ENCODE measurements at places on chromosomes 16 and 17.

- DNase-seq = no peak
These were observed 597.4 kb upstream of the CDH5 start for GRCh38 chr16:65769055-65769465.

GRCh38 chr17:2181206-2181896, 122.2 kb downstream of the SMG6 start:
- DNase-seq = peak; percentile 83

GRCh38 chr17:76557368-76558197, 17.7 kb downstream of the PRCD start:
- peak; percentile 98 for DNase-seq

GRCh38 chr16:86364653-86365380, 145.5 kb upstream of the FOXF1 start:
- DNase-seq = no peak

DNA sequence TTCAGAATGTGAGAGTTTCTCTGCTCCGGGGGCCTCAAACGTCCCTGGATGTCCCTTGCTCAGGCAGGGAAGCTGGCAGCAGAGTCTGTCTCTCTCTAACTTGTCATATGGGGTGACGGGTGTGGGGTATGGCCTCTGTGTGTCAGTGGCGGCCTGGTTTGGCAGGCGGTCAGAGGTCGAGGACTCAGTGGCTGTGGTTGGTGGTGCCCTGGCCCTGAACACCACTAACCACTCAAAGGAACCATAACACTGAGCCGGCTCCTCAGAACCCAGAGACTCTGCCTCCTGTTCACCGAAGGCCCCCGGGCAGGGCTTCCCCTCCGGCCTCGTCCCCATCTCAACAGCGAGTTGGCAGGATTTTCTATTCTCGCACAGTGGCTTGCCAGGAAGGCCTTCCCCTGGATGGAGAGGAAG, 677 bp downstream of the P2RX1 start:
- no peak for DNase-seq

DNA sequence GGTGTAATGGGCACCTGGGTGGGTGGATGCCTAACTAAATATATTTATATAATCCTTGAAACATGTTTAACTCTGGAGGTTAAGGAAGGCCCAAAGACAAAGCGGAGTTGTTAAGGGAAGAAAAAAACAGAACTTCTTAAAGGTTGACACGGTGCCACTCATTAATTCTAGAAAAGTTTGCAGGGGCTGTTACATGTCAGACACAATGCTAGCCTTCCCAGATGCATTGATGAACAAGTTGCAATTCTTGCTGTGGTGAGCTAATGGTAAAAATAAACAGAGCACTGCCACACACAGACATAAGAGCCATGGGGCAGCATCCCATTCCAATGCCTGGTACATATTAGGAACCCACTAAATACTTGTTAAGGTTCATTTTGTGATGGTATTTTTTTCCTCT, 109.5 kb downstream of the CDH13 start:
- no peak for DNase-seq

DNA sequence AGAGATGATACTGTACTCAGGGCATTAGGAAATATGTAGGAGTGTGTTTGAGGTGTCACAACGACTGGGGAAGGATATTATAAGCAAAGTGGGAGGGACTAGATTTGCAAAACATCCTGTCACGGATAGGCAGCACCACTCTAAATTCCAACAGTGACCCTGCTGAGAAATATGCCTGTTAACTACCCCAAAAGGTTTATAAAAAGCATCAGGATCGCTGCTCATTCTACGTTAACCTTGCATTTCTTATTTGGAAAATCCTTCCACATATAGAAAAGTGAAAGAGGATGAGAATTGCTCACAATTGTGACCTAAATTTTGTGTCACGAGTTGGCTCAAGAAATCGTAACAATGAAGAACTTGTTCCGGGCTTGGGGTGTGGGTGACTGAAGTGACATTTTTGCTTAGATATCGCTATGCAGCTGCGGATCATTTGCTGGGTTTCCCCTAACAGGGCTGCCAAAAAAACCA, 51.6 kb downstream of the N4BP1 start:
- DNase-seq = no peak

GRCh38 chr17:17084941-17085340, 42.7 kb downstream of the MPRIP start:
- peak; percentile 24 for DNase-seq

- DNase-seq = no peak
These were observed 7.5 kb downstream of the RFFL start for GRCh38 chr17:35056013-35056412.

GRCh38 chr16:85451641-85452363, 161.3 kb upstream of the GSE1 start:
- no peak for DNase-seq

DNA sequence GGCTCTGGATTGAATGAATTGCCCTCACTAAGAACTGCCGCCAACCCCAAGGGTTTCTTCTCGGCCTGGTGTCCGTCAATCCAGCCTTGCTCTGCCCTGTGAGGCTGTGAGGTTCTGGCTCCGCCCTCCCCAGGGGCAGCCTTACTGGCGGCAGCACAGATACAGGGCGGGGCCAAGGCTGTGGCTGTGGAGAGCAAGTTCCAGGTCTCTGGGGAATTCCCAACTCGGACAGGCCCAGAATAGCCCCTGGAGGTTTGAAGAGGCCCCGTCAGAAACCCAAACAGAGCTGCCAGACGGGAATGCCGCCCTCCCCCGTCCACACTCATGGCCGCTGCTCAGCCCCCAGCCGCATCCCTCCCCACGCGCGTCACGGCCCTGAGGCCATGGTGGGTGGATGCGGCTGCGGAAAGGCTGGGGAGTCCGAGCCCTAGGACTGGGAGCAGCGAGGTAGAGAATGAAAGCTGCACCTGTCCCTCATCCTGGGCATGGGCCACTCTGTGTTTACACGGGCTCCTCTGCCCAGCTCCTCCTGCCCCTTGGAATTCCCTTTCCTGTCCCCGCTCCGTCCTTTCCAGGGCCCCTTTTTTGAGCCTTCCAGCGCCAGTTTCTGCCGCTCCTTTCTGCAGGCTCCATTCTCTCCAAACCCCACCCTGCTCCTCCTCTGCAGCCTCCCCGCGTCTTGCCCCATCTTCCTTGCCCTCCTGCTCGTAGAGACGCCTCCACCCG, 660 bp upstream of the PRRT2 start:
- DNase-seq = peak; percentile 88

DNA sequence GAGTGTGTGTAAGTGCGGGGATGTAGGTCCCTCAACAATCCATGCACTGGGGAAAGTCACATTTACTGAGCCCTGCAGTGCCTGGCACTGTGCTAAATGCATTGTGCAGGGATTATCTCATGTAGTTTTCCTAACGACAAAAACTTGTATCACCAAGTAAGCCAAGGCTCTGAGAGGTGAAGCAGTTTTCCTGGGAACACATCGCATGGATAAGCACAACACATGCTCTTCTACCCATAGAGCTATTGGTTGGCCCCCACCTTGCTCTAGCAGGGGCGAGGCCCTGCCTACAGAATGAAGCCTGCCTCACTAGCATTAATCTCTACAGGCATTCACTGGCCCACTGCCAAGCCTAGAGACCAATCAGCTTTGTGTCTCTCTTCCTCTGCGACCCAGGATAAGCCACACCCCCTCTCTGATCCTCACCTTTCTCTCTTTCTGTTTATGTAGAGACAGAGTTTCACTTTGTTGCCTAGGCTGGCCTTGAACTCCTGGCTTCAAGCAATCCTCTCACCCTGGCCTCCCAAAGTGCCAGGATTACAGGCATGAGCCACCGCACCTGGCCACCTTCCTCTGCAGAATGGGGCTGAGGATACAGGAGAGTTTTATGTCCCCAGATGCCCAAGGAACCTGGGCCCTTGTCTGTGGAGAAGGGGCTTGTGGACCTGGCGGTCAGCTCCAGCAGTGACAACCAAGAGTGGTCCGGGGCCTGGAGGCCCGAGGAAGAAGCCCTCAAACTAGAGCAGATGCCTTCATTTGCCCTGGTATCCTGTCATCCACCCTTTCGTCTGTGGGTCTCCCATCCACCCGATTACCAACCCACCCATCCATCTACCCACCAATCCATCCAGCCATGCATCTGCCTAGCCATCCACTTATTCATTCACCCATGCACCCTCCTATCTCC, 12.8 kb downstream of the CDH16 start:
- DNase-seq = no peak

- no peak for DNase-seq
These were observed 6.8 kb downstream of the KIF19 start for GRCh38 chr17:74332763-74333283.

DNA sequence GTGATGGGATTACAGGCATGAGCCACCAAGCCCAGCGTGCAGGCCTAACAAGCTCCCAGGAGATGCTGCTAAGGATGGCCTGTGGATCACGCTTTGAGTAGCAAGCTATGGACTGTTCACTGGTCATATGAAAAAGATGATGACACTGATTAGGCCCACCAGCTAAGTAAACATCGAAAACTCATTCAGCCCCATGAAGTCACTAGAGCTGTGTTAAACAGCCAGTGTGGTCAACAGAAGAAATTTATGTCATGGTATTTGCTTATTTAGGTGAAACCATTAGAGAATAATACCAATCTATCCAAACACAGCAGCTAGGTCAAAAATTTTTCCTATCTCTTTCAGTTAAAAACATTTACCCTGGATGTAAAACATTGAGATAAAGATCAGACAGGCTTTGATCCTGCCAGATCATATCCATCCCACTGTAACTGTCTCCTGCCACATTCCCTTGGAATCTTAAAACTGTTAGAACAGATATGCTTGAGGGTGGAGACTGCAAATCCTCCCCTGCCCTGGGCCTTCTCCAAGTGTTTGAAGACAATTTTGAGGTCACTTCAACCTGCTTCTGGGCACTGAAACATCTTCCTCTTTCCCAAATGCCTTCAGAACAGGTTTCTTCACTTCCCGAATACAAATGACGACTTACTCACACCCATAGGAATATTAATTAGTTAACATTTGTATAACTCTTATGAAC, 30.9 kb downstream of the HOXB1 start:
- DNase-seq = no peak

GRCh38 chr17:27494192-27495091, 38.2 kb downstream of the KSR1 start:
- peak; percentile 70 for DNase-seq

- DNase-seq = no peak
These were observed 4.7 kb upstream of the PIPOX start for GRCh38 chr17:29038085-29038795.

GRCh38 chr16:72501739-72502593, 330.0 kb upstream of the PMFBP1 start:
- peak; percentile 80 for DNase-seq

GRCh38 chr17:76686538-76687297, 24.0 kb downstream of the MXRA7 start:
- no peak for DNase-seq

GRCh38 chr16:72815348-72816318, 232.3 kb downstream of the ZFHX3 start:
- no peak for DNase-seq

- DNase-seq = no peak
These were observed 51.3 kb downstream of the ADCY9 start for GRCh38 chr16:4064950-4065352.

DNA sequence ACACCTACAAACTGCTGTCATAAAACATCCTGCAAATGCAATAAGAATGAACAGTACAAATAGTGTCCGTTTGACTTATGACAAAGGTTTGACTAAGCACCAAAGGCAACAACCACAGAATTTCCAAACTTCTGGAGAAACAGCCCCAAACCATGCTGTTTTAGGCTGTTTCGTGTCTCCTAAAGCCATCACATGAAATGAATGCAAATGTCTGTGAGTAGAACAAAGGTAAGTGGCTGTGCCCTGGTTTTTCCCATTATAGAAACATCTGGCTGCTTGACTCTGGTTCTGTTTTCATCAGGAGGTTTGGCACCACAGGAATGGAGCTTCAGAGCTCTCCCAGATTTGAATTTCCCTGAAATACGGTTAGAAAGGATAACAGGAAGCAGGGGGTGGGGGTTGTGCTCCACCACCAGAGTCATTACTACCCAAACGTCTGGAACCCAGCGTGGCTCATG, 4.6 kb upstream of the EMP2 start:
- DNase-seq = no peak

GRCh38 chr17:49789243-49789578, 730 bp downstream of the KAT7 start:
- DNase-seq = no peak

- no peak for DNase-seq
These were observed 70.2 kb downstream of the ANKRD11 start for GRCh38 chr16:89420204-89420603.

GRCh38 chr17:61638087-61638486, 47.1 kb upstream of the NACA2 start:
- DNase-seq = no peak

DNA sequence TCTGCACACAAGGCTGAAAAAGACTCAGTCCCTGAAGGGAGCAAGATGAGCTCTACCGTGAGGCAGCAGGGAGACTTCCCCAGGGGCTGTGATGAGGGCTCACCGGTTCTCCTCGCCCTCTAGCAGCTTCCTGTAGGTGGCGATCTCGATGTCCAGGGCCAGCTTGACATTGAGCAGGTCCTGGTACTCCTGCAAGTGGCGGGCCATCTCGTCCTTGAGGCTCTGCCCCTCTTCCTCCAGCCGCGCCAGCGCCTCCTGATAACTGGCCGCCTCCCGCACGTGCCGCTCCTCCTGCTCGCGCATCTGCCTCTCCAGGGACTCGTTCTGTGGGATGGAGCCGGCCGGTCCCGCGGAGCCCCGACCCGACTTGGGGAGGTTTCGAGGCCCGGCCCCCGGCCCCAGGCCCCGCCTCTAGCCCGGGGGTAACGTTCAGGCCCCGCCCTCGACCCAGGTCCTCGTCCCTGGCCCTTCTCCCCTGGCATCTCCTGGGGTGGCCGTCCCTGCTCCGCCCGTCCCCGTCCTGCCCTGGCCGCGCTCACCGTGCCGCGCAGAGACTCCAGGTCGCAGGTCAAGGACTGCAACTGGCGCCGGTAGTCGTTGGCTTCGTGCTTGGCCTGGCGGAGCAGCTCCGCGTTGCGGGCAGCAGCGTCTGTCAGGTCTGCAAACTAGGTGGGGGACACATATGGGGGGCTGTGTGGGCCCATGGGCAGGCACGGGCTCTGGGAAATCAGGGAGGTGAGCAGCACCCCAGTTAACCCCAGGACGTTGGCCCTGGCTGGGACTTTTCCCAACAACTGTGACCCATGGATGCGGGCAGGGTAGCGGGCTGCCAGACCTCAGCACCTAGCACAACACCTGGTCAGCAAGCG, 3.9 kb downstream of the GFAP start:
- DNase-seq = peak; percentile 48

DNA sequence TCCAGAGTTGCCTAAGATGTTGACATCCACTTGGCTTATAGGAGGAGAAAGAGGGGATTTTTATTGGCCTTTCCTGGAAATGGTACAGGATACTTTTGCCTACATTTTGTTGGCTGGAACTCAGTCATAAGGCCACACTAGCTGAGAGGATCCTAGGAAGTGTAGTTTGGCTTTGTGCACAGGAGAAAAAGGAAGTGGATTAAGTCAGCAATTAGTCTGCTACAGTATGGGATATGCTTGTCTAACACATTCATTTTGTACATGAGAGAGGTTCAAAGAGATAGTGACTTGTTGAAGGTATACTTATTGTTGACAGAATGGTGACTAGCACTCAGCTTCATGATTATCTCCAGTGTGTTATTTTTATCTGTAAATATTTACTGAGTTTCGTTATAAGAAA, 10.3 kb downstream of the UTP18 start:
- no peak for DNase-seq

- no peak for DNase-seq
These were observed 26.9 kb upstream of the SPATA32 start for GRCh38 chr17:45288825-45289224.

GRCh38 chr17:69188064-69188463, 40.6 kb downstream of the ABCA10 start:
- no peak for DNase-seq
